Activated CD4-positive, alpha-beta T cell treated with anti-CD3 and anti-CD28 coated beads for 48 hours (primary cell): ENCODE measurements at places on chromosomes 6 and 20.

DNA sequence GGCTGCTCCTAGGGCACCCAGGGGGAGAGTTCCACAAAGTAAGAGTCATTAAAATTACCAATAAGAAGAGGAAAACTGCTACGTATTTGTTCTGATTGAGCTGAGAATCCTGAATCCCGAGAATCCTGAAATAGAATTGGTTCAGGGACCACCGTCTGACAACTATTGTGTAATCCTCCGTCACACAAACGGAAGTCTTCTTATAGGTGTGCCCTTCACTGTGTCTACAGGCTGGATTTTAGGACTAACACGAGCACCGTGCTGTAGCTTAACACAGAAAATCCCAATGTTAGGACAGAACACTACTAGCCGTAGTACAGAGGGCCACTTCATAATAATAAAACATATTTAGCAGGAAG, 50.6 kb upstream of the RNF182 start:
- no peak for DNase-seq

GRCh38 chr20:37075932-37076685, 19.7 kb downstream of the RBL1 start:
- no peak for DNase-seq

DNA sequence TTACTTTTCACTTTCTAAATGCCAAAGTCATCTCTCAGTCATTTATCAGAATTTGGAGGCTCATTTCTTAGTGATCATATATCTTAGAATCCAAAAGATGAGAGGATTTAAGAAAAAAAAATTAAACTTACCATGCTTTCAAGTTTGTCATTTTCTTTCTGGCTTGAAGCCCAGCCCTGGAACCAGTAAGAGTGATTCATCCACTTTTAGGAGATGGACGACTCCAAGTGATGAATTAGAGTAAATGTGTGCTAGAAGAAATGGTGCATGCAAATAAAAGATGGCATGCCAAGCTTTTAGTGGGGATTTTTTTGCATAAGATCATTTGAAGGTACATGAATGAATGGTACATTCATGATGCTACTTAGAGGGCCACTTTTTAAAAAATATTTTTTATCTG, 20.1 kb downstream of the PLCB1 start:
- no peak for DNase-seq

DNA sequence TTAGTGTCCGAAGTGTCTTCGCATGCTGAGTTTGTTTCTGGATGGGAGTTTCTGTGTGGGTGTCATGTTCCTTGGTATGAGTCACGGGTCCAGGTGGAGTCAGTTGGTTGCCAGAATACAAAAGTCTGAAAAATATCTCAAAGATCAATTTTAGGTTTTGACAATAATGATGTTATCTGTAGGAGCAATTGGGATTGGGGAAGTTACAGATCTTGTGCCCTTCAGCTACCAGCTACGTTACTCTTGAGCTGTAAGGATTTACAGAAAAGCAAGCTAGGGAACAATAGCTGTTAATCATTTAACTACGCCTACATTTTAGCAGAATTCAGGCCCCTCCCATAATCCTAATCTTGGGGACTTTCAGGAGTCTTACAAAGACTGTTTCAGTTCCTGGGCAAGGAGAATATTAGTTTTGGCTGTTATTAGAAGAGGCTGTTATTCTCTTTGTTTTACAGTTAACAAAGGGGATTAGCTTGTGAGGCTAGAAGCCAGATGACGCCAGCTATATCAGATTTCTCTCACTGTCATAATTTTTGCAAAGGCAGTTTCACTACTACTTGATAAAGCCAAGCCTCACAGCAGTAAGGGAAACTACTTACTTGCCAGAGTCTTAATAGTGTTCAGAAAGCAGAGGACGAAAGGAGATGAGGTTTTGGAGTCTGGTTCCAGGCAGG, 15.4 kb upstream of the SLC22A16 start:
- no peak for DNase-seq

DNA sequence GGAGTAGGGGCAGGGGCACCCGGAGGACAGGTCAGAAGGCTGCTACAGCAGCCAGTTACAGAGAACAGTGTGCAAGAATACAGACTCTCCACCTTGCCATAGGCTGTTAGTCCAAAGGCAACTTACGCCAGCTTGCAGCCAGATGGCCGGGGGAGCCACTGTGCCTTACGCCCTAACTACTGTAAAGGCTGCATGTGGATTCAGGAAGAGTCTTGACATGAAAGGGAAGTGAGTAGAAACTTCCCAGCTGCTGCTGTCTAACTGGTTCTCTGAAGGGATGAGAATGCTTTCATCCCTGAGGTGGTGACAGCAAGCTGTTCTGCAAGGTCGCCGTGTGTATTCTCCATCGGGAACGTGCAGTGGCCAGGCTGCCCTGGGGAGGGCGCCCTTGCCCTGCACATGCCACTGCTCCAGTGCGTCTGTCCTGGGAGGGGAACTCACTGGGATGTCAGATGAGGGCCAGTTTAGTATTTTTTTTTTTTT, 46.1 kb downstream of the LYRM4 start:
- peak; percentile 59 for DNase-seq

- no peak for DNase-seq
These were observed 106.7 kb upstream of the INSM1 start for GRCh38 chr20:20261159-20261558.

- DNase-seq: no peak
These were observed 49.9 kb downstream of the PTPN1 start for GRCh38 chr20:50559856-50560638.

- no peak for DNase-seq
These were observed 275.9 kb upstream of the CDH4 start for GRCh38 chr20:60976139-60976538.

DNA sequence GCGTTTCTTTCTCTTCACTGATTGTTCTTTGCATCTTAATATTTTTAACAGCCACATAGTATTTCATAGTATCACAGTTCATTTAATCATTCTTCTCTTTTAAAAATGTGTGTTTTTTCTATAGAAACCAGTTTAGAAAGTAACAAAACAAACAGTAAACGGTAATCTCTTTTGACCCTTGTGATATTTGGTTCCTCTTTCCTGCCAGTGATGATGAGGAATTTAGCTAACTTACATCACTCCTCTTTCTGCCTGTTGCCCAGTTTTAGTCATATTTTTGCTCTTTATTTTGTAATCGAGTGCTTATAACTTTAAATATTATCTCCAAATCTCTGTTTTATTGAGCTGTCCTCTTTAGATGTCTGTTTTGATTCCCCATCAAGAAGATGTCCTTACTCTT, 38.1 kb upstream of the ZBTB24 start:
- DNase-seq: no peak

GRCh38 chr6:150169609-150170008, 26.8 kb downstream of the PPP1R14C start:
- peak; percentile 66 for DNase-seq
